ENCODE measurements at places on chromosomes 3 and 15. TPM values are rescaled to one million over a fixed set of nuclear protein-coding genes. Genes with fewer than 3 reads are reported as not detected.

DNA sequence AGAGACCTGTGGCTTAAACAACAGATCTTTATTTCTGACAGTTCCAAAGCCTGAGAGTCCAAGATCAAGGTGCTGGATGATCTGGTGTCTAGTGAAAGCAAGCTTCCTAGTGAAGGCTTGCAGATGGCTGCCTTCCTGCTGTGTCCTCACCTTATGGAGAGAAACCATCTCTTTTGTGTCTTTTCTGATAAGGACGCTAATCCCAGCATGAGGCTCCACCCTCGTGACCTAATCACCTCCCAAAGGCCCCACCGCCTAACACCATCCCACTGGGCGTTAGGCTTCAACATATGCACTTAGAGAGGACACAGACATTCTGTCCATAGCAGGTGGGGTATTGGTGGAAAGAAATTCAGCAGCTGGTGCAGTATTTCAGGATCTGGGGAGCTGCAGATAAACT, 19.8 kb upstream of the LYSMD4 start:
- DNase-seq, result no peak

The GOLGA8K gene
- not detected for total RNA-seq

GRCh38 chr3:148173851-148174250, 523.9 kb upstream of the AGTR1 start:
- DNase-seq, result no peak

The LRRC3B gene
- total RNA-seq, result not detected

The HEXA gene
- total RNA-seq, result 17.5 TPM

DNA sequence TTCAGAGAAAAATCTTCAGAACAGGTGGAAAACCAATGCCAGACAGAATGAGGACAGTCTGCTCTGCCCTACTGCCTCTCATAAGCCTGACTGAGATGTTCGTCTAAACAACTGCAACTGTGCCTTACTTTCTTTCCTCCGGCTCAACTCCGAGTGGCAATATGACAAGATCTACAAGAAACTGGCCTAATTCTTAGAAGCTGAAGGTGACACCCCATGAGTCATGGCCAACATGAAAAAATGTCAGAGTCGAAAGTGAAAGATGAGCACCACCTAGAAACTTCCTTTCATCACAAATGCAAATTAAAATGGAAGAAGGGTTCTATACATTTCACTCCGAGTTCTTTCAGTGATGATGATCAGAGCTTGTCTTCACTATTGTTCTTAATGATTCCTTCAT, 12.9 kb downstream of the PCYT1A start:
- DNase-seq, result peak; percentile 19

- DNase-seq, result no peak
Measured at GRCh38 chr3:195758721-195759353, 38.1 kb downstream of the MUC20 start.

DNA sequence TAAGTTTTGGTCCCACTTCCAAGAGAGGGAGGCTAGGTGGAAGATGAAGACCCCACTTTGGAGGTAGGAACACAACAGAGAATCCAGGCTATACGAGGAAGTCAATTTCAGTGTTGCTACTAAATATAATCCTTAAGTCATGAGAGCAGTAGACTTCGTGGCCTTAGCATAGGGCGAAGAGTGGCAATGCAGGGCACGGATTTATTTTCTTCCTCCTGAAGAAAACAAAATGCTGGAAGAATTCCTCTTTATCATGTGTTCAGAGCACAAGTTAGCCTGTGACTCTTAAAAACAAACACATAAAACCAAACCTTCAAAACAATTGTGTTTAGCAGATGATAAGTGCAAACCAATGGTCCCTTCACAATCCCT, 19.4 kb downstream of the BCL2L10 start:
- no peak for DNase-seq

The A4GNT gene
- total RNA-seq, result not detected

The NEDD4 gene
- total RNA-seq, result 80.7 TPM

DNA sequence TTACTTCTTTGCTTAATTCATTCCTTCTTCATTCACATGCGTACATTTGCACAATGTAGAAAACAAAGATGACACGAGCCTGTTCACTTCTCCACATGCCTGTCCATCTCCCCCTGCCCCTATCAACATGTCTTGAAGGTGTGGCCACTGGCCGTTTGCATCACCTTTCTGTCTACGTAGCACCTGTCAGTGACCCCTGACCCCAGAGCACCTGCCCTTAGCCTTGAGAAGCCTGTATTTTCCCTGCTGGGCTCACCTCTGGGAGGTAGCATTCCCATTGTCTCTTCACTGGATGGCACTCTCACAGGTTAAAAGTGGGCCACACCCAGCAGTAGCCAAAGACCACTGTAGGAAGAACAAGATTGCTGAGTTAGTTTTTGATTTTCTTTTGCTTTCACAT, 234.1 kb downstream of the THSD4 start:
- DNase-seq, result no peak

DNA sequence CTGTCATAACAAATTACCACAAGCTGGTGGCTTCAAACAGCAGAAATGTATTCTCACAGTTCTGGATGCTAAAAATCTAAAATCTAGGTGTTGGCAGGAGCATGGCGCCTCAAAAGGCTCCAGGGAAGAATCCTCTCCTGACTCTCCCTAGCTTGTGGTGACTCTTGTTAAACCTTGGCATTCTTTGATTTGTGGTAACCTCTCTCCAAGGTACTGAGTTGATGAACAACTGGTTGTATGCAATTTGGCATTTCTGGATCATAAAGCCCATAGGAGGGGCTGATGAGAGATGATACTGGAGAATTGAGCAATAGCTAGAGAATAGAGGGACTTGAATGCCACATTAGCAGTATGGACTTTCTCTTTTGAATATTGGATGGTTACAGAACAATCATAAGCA, 821.8 kb downstream of the TBL1XR1 start:
- no peak for DNase-seq

The CADM2 gene
- not detected for total RNA-seq

GRCh38 chr15:60251300-60252070, 146.3 kb downstream of the ANXA2 start:
- DNase-seq, result no peak

DNA sequence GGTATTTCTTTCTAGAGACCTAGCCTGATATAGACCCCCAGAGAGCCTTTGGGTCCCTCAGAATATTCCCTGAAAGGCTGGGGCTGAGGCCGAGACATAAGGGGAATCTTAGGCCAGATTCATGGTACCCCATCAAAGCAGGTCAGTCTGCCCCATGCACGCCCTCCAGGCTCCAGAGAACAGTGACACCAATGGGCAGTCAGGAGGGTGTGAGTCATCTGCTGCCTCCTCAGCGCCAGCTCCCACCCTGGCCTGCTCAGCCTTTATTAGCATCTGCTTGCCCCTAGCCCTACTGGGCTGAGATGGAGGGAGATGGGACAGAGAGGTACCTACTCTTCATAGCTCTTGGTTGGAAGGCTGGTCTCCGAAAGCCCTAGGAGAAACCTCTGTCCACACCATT, 14.3 kb upstream of the CAMKV start:
- no peak for DNase-seq

- peak; percentile 33 for DNase-seq
Measured at GRCh38 chr3:29285471-29286071, 4.7 kb downstream of the RBMS3 start.

DNA sequence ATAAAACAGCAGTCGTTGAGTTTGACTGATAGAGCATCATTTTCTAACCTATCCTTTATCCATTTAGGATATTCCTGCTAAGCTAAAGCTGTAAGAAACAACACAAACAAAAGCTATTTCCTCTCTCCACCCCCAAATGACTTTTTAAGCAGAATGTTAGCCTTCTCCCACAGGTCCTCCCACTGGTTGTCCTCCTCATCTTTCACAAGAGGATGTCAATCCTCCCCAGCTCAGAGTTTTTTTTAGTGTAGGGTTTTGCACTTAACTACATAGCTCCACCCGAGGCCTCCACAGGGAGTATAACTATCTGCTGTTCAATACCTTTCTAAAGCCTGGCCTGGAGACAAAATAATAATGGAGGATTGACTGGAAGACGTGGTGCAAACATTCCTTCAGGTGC, 7.8 kb downstream of the SETMAR start:
- DNase-seq, result no peak

The SPRED1 gene
- total RNA-seq, result 38.3 TPM

DNA sequence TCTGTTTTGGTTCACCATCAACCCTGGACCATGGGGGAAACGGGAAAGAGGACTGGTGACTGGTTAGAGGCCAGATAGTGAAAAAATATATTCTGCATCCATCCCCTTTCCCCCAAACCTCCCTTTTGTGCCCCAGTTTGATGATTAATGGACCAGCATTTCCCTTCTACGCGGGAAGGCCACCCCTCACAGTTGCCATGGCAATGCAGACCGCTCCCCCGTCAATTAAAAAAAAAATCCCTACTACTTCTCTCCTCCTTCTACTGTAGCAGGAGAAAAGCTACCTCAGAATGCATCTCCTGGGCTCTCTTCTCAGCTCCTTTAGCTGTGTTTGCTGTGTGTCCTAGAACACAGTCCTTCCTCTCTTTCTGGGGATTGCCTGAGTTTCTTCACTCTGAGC, 4.0 kb downstream of the BAHD1 start:
- DNase-seq, result no peak

DNA sequence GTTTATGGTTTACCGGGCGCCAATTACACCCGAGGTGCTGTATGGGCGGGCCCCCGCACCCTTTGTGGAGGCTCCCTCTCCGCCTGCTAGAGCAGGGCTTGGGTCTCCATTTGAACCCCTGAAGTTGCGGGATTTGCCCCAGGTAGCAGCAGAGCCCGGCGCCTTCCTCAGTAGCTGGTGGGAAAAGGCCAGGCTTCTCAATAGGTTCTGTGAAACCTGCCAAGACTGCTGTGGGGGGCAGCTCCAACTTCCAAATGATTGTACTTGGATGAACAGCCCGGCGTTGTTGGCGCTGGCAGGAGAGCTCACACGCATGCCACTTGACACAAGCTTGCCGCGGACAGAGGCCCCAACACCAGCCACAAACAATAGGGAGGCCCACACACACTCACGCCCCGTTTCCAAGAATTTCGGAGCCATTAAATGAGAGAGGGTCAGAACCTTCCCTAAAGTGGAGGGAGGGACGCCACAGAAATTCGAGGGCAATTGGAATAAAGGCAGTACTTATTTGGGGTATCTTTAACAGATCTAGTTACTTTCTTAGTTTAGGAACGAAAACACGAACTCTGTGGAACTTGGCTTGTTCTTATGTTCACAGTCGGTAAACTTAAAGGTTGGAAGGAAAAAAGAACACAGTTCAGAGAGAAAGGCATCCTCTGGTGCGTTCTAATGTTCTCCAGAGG, 1.4 kb downstream of the EPHB3 start:
- DNase-seq, result peak; percentile 22

- no peak for DNase-seq
Measured at GRCh38 chr15:54307252-54307902, 329.1 kb downstream of the UNC13C start.

DNA sequence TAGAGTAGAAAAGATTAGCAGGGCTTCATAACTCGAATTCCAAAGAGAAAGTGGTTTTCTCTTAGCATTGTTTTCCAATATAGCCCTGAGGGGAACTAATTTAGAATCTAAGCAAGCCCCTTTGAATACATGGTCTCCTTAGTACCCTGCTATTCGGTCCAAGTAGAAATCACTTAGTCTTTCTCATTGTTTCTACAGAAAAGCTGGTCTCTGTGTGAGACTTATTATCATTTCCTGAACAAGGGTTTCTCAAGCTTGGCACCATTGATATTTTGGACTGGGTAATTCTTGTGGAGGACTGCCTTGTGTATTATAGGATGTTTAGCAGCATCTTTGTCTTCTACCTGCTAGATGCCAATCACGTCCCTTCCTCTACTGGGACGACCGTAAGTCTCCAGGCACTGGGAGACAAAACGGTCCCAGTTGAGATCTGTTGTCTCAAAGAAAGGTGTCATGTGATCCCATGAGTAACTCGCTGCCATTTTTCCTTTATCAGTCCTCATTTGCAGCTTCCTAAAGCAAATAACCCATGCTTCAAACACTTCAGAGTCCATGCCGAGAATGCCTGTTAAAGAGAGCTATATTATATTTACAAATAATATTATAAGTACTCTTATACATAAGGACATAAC, 230.7 kb upstream of the SLCO3A1 start:
- no peak for DNase-seq

DNA sequence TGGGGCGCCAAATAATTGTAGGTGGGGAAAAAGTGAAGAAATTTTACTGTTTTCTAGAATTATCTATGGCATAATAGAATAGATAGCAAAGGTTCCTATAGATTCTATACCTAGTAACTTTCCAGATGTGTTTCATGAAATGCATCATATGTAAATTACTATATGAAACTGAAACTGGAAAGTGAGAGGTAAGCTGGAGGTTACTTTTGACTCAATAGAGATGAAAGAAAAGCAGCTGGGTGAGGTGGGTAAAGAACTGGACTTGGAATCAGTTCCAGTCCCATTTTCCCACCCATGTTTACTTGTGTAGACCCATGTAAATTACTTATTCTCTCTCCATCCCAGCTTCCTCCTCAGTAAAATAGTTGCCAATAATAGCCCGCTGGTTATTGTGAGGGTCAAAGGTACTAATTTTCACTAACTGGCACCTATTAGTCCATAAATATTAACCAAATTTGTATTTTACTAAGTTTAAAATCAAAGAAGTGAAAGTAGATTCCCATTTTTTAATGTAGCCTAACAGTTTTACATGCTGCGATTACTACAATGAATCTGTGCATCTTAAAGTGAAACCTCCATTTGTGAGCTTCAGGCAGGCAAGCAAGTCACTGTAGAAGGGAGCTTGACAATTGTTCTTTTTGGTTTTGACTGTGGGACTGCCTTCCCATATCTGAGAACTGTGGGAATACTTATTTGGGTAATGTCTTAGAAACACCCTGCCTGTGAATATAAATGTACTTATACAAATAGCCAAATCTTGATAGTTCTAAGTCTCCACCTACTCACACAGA, 312.1 kb downstream of the SLC9A9 start:
- no peak for DNase-seq

DNA sequence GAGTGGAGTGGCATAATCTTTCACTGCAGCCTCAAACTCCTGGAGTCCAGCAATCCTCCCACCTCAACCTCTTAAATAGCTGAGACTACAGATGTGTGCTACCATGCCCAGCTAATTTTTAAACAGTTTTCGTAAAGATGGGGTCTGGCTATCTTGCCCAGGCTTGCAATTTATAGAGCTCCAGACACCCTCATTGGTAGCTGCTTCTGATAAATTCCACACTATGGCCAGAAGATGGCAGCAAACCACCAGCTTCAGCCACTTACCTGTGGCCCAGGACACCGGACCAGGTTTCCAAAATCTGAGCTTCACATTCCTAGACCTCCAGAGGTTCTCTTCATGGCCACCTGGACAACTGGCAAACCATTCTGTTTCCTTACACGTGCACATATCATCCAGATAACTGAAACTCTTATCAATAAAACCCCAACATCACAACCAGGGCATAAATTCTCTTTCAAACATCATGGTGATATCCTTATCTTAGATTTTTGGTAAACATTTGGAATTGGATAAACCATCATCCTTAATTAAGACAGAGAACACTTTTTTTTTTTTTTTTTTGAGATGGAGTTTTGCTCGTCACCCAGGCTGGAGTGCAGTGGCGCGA, 28.9 kb downstream of the FBXW12 start:
- DNase-seq, result peak; percentile 51

The ABHD10 gene
- total RNA-seq, result 53.9 TPM

The GOLGA8T gene
- not detected for total RNA-seq

The RPP14 gene
- total RNA-seq, result 6.6 TPM

The ZCWPW2 gene
- total RNA-seq, result 0.56 TPM
